ENCODE measurements at places on chromosomes 5 and 9.

DNA sequence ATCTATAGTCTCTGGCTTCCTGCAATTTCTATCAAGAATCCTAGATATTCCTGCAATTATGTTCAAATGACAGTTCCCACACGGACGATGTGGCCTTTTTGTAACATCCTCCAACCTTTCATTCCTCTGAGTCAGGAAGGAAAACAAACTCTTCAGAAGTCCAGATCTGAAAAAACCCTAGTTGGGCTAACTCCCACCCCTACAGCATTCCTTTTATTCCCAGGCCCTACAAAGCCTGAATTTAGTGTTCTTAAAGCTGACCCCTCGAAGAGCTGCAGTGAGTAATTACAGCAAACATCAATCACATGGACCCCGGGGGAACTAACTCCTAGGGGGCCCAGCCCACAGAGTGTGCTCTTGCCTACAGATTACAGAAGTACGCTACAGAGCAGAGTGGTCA lies 99.7 kb downstream of the SERINC5 start:
- no peak for DNase-seq

DNA sequence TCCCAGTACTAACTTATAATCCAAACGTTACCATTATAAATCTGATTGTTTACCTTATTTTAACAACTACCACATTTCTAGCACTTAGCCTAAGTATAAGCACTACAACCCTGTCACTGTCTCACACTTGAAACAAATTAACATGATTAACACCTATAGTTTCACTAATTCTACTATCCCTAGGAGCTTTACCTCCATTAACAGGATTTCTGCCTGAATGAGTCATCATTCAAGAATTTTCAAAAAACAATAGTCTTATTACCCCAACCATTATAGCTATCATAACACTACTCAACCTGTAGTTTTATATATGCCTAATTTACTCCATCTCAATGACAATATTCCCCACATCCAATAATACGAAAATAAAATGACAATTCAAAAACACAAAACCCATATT lies 89.6 kb downstream of the INSL6 start:
- no peak for DNase-seq

GRCh38 chr9:104971511-104971910 lies 43.6 kb upstream of the ABCA1 start:
- no peak for DNase-seq

DNA sequence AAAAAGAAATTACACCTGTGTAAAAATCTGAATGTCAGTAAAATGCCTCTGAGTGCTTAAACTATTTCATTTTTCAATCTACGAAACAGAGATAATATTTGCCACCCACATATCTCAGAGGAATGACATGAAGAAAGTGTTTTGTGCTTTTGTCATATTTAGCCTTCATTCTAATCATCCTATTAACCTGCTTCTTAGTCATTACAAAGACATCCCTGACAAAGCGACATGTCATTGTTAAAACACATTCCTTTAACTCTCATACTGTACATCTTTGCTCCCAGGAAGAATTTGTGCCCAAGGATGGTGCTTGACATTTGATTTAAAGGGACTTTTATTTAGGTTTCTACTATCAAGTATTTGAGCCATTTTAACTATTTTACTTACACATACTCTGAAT lies 275.9 kb downstream of the DMRTA1 start:
- DNase-seq = no peak

- no peak for DNase-seq
Observed at GRCh38 chr9:12612211-12612770, 80.9 kb upstream of the TYRP1 start.

DNA sequence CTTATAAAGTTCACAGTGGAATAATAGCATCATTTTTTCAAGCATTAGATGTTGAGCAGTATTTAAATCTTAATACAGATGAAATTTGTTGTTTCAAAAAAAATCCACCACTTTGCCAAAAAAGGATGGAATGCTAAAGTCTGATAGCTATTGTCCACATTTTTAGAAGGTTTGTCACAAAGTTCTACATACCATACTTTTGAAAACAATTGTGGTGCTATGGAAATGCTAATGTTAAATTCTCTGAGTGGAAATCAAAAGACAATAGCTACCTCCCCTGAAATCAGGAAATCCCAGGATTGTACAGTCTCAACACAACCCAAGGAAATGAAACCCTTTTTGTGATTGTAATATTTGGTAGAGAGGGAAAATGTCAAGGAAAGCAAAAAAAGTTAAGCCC lies 19.3 kb upstream of the GRAMD2B start:
- DNase-seq = no peak
